ENCODE measurements at places on chromosomes 3 and 15.

DNA sequence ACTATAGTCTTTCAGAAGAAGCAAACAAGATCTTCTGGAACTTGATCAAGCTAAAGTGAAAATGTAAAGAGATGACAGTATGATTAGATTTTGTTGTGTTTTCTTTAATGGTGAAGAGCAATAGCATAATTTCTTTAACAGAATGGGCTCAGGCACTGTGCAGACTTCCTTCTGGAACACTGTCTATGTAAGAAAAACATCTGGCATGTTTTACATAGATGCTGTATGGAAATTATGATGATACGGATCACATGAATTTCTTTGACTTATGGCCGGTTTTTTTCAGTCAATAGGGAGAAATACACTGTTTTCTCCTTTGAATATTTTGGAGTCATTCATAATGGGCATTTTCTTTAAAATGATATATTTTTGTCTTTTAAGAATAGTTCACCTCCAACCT, 42.6 kb downstream of the PHLDB2 start:
- no peak for DNase-seq

DNA sequence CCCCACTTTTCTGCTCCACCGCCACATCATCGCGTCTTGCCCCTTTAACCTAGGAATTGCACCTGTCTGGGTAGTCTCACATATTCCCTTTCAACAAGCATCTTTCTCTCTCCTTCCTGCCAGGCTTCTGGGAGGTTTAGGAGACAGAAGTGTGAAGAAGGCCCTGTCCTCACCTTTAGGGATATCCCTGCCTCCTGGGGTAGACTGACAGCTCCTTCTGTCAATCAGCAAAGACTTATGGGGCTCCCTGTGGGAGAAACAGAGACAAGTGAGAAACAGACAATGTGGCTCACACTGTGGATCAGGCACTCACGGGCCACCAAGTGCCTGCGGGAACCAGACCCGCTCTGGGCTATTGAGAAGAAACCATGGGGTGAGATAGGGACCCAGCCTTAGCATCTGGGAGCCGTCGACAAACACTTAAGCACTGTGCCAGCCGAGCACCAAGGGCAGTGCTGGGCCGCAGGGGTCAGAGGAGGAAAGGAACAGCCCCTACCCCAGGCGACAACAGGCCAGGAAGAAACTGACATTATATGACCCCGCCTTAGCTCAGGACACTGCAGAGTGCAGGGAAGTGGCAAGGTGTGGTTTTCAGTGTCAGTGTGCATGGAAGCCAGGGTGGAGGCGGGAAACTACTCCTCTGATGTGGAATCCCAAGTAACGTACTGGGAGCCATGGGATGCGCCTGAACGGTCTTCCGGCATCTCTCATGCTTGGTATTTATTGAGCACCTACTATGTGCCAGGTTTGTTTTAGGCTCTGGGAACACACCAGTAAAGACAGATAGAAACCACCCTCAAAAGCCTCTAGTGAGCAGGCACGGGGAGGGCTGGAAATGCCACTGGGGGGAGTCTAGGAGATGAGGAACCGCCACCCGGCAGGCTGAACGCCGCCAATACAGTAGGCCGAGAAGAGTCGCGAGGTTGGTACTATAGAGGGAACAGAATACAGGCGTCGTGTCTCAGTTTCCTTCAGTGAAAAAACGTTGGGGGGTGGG, 1.8 kb downstream of the EFCC1 start:
- DNase-seq = no peak

DNA sequence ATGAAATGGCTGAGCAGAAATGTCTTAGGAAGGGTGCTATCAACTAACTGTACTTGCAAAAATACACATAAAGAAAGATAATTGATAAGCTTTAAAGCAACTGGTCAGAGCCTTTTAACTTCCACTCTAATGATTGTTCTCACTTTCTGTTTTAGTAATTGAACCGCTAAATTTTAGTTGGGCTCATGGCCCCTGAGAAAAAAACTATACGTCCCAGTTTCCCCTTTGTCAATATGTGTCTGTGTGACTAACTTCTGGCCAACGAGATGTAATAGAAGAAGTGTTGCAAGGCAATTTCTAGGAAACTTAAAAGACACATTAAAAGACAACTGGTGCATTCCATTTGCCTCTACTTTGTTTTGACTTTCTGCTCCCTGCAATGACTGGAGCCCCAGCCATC, 223.9 kb downstream of the NR1D2 start:
- no peak for DNase-seq

DNA sequence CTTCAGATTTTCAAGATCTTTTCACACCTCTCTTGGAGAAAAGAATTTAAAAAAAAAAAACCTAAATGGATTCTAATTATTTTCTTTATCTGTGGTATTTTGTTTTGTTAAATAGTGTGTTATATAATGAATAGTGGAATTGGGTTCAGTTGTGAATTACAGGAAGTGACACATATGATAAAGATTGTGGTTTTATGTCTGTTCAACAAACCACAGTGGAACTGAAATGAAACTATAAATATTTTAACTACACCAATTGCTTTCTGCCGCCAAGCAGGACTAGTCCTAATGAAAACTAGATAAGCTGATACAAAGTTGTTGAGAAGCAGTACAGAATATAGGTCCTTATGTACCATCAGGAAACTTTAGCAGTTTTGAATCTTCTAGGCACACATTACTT, 121.6 kb downstream of the UBE2E2 start:
- DNase-seq = no peak

GRCh38 chr15:91634179-91634578, 219.3 kb upstream of the SLCO3A1 start:
- DNase-seq = no peak
